ENCODE measurements at places on chromosomes 4 and X. TPM values are rescaled to one million over a fixed set of nuclear protein-coding genes. Genes with fewer than 3 reads are reported as not detected.

DNA sequence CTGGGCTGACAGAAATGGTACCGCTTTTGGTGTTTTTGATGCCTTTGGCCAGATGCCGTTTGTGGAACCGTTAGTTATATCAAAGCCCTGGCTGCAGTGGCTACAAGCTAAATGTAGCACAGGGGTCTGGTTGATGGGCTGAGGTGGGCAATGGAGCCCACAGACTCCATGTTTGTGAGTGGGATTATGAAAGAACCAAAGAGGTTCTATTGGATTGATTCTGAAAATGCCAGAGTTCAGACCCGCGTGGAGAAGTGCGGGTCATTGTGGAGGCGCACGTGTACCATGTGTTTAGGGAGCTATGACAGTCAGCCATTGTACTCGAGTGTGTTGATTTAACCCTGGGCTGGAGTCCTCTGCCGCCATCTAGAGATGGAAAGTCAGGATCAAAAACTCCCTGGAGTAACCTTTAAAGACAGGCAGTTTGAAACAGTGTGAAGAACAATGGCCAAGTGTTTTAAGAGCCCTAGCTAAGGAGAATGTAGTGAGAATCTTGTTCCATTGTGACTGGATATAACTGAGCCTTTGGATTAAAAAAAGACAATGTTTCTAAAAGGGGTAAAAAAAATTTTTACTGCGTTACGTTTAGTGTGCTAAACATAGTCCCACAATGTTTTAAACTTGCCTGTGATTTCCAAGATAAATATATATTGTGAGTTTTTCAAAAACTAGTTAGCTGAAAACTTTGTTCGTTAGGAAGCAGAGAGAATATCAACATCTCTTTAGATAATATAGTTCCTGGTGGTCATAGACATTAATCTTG lies 12.7 kb downstream of the ART3 start:
- DNase-seq = peak; percentile 53

GRCh38 chr4:141636082-141636770 lies at the start of gene IL15:
TSS of gene IL15 (plus strand) at chr4:141636583. CDS start at chr4:141719465, 82,882 bp downstream.
- no peak for DNase-seq

GRCh38 chr4:149784018-149784417 lies 31.6 kb downstream of the IQCM start:
- no peak for DNase-seq

Gene MAGEB1
- not detected for total RNA-seq
